ENCODE measurements at places on chromosomes 4 and X.

- DNase-seq, result no peak
Observed at GRCh38 chr4:152540293-152540674, 4.4 kb upstream of the FBXW7 start.

DNA sequence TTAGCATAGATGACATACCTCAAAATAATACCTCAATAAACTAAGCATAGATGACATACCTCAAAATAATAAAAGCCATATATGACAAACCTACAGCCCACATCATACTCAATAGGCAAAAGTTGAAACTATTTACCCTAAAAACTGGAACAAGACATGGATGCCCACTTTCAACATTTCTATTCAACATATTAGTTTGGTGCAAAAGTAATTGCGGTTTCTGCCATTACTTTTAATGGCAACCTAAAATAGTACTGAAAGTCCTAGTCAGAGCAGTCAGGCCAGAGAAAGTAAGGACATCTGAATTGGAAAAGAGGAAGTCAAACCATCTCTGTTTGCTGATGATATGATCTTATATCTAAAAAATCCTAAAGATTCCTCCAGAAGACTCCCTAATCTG, 250.4 kb downstream of the RAB28 start:
- DNase-seq, result no peak

- DNase-seq, result no peak
Observed at GRCh38 chrX:69285881-69286564, 120.8 kb upstream of the PJA1 start.

GRCh38 chrX:666762-667720, 36.5 kb downstream of the SHOX start:
- no peak for DNase-seq

Measured in pons (tissue), 1 donor.